ENCODE measurements at places on chromosomes 11 and 22.
A peak's percentile ranks its signal among the peaks of the same experiment; 100 is the strongest.

GRCh38 chr22:19959587-19960490 lies 18.2 kb upstream of the TXNRD2 start:
- no peak for DNase-seq

DNA sequence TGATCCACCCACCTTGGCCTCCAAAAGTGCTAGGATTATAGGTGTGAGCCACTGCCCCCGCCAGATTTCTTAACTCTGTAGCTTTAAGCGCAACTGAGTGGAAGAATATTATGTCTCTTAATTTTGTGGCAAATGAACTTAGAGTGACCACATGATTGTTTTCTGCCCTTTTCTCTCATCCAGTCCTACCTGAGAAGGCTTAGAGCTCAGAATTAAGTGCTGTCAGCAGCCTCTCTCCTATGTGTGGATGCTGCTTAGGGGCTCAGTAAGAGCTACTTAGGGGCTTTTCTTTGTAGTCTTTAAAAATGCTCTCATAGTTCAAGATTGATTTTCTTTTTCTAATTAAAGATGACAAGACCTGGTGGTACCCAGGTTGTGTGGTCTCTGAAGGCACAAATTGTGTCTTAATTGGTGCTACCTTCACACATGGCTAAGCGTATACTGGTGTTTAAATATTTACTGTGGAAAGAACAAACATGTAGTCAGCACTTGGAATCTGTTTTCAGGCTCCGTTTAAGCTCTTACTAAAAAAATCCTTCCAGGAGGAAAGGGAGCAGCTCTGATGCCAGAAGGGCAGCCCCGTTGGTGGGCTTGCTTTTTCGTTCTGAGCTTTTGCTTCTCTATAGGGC lies 59.3 kb downstream of the DEPDC5 start:
- DNase-seq, result no peak

DNA sequence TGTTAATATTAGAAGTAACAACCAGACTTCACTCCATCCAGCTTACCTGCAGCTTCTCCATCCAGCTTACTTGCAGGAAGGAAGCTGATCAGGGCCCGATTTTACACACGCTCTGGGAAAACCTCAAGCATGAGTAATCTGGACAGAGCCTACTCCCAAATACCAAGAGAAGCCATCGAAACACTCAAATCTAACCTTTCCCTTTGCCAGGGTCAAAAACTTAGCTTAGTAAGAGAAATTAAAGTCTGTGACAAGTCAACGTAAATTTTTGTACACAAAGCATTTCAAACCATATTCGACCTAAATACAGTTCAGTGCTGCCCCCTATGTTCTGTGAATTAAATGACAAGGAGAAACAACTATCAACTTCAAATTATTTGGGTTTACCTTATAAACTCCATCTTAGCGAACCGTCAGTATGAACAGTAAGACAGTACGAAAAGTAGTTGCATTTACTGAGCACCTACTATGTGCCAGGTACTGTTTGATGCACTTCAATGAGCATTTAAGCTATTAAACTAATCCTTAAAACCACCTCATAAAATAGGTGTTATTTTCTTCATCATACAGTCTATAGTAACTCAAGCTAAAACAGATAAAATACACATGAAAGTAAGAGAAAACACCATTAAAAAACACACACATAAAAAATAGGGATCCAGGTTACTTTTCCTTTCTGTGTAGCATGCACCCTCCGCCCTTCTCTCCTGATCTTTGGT lies 36.9 kb downstream of the ARFGAP3 start:
- DNase-seq, result no peak

GRCh38 chr22:31075961-31076360 lies 5.2 kb upstream of the SMTN start:
- peak; percentile 91 for DNase-seq

DNA sequence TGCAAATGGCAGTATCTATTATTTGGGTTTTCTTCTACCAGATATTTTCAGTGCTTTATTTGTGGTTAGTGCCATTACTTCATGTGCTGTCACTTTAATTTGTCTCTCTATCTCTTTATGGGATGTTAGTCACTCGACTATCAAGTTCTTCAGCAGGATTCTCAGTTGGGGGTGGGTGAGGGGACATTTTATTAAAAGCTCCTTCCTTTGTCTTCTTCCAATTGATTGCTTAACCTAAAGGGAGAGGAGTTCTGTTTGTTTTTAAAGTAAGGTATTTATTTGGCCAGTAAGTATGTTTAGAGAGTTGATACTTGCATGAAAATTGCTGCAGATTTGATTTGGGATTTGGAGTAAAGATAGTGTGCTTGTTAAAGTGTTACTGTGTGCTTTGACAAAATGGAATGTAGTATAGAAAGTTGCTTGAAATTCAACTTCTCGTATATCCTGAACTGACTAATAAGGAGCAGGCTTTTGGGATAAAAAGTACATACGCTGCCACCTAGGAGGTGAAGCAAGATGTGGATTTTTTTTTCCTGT lies 10.3 kb downstream of the YAP1 start:
- no peak for DNase-seq

GRCh38 chr22:45682064-45682463 lies 10.4 kb downstream of the ATXN10 start:
- DNase-seq, result no peak

GRCh38 chr11:64181506-64182411 lies 4.2 kb upstream of the STIP1 start:
- DNase-seq, result peak; percentile 89

DNA sequence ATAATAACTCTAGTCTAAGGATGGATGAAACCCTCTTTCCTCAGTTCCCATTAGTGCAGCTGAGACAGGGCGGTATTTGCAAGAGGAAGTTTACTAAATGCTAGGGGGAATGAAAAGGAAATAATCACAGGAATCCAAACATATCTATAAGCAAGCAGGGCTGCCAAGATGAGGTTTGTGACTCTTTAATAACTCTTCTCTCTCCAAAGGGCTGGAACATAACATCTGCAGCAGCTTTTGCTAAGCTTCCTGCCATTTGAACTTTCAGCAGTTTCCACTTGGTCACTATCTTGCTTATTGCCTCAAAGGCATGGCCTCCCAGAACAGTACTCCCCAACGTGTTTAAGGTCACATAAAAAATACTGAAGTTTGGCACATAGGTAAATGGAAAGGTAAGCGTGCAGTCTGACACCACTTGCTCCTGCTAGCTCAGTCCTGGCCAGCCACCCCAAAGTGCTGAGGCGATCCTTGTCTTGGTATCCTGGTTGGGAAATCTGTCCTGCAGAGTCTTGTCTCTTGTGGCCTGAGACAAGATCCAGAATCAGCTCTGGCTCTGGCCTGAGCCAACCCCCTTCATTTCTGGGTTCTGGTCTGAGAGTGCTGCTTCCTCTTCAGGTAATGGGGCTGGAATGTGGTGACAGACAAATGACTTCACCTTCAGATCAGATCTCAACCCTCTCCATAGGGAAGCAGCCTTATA lies 81.8 kb downstream of the KCNC1 start:
- DNase-seq, result peak; percentile 68

- DNase-seq, result peak; percentile 30
Measured at GRCh38 chr11:12058425-12059115, 50.1 kb upstream of the DKK3 start.

GRCh38 chr11:1384199-1384970 lies 5.3 kb upstream of the BRSK2 start:
- no peak for DNase-seq

DNA sequence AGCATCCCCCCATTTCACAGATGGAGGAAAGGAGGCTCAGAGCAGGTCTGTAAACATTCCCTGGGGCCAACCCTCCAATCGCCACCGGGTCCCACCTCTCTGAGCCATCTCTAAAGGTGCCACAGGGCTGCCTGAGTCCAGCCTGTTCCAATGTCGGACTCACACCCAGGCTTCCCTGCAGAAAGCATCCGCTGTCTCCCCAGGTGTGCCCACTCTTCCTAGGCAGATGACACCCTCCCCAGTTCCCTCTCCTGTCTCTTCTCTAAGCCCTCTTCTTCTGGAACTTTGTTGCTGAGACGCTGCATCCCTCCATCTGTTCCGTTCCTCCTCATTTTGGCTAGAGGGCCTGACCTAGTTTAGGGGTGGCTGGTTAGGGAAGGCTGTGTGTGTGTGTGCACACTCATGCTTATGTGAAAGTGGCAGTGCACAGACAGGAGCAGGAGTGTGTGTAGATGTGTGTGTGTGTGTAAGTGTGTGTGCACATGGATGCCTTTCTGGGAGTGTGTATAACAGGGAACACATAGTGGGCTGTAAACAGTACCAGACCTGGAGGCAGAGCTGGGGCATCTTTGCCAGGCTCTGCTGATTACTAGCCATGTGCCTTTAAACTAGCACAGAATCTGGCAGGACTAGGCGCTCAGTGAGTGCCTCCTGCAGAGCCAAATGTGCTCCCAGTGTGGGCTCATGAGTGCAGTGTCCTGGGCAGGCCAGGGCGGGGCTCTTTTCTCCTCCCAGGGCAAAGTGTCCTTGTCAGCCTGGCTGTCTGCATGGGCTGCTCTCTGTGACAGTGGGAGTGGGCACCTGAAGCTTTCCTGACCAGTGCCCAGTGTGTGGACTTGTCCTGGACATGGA lies 77.3 kb upstream of the NECTIN1 start:
- DNase-seq, result no peak

GRCh38 chr11:66548041-66548440 lies 1.3 kb downstream of the ACTN3 start:
- no peak for DNase-seq

GRCh38 chr22:23716811-23717801 lies 26.3 kb downstream of the RGL4 start:
- peak; percentile 91 for DNase-seq

DNA sequence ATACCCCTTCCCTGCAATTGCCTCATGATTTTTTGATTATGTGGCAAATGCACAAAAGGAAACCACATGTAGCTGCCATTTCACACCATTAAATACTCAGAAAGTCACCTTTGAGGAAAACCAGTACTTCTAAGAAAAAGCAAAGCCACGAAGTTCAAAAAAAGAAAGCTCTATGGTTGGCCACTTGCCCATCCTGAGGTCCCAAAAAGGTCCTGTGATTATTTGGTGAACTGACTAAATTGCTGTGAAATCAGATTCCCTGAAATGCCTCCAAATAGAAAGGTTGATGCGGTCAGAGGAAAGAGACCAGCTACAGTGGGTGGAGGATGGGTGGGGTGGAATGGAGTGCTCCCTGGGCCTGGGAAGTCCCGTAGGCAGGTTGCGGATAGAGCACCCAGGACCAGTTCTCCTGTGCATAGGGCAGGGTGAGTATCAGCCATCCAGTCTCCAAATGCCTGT lies 26.9 kb downstream of the MRPL16 start:
- DNase-seq, result no peak

- DNase-seq, result no peak
Measured at GRCh38 chr11:8757047-8757446, 74.5 kb downstream of the RPL27A start.

DNA sequence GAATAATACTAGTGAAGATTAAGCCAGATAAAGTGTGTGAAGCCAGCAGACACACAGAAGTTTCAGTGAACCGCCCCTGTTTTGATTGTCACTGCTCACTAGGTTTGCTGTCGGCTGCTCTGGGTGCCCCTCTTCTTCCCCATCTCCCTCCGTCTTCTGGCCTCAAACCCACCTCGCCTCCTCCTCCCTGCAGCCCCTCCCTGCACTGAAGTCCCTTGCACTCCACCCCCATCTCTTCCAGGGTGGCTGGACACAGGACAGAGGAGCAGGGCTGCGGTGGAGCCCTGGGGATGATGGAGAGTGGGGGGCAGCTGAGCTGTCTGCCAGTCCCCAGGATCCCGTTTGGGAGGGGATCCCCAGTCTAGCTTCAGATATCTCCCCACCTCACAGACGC lies 53.5 kb downstream of the CYTH4 start:
- DNase-seq, result no peak

DNA sequence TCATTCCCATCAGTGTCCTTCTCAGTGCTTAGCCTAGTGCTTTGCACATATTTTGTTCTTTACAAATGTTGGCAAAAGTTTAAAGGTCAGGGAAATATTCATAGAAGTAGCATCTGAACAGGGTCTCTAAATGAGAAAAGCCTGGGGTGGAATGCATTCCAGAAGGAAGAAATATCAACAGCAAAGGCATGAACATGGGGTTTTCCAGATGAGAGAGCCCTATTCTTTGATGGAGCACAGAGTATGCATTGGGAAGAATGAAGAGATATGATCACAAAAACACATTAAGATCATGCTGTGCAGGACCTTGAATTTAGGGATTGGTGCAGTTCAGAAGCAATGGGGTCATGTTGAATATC lies 140.2 kb downstream of the SNX19 start:
- no peak for DNase-seq

DNA sequence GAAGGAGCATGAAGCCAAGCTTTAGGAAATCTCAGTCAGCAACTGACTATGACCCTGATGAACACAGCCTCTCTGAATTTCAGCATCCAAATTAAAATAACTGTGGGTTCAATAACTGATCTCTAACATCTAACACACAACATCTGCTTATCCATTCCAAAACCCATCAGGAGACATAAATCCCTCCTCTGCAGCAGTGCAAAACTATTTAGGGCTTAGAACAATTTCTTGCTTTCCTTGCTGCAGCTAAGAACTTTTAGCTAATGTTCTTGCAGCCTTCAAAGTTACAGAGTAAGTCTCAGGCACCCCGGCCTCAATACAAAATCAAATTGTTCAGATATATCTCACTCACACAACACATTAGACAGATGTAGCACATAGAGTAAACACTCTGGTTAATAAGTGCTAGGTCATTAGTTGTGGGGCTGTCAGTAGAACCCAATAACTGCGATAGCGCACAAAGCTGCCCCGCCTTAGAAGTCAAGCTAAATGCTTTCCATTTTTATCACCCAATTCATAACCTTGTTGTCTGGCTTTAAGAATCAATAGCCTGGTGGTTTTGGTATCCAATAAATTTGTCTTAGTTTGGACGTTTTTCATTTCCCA lies 139.6 kb downstream of the LARGE1 start:
- no peak for DNase-seq

DNA sequence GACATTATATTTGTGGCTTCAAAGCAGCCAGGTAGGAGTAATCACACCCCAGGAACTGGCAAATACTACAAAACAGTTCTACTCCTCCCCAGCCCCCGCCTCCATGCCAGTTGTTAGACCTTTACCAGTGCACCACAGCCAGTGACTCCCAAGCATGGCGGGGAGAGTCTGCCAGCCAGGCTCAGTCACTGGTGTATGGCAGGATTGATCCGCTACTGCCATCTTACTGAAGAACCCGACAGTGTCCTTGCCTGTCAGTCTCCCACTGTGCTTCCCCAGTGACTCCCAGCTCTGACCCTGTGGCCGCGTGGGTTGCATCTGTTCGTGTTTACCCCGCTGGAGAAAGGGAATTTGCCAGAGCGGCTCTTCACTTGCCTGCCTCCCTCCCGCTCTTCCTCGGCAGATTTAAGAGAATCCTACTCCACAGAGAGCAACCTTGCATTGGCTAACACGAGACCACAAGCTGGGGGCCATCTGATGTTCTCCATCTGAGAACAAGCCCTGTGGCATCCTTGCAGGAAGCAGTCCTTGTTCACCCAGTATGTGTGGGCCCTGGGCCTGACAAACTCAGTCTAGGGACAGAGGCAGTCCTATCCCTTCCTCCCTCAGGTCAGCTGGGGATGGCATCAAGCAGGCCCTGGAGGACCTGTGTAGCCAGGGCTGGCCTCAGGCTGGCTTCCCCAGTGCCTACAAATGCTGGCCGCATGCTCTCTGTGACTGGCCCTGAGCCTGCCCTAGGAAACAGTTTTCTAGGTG lies 33.1 kb downstream of the GNAZ start:
- no peak for DNase-seq
